Tibial artery (tissue), 4 donors: ENCODE measurements at places on chromosomes 16 and 17.

- DNase-seq = no peak
Measured at GRCh38 chr17:73719588-73720071, 75.4 kb upstream of the SDK2 start.

GRCh38 chr16:21277927-21278706 is at the start of gene CRYM:
CRYM (minus strand) TSS chr16:21278290; CDS start chr16:21278251, 39 bp downstream.
- peak; percentile 76 for DNase-seq

GRCh38 chr16:89166696-89167424 is 4.7 kb upstream of the CDH15 start:
- DNase-seq = no peak

- no peak for DNase-seq
Measured at GRCh38 chr16:66273644-66274334, 92.7 kb upstream of the CDH5 start.

DNA sequence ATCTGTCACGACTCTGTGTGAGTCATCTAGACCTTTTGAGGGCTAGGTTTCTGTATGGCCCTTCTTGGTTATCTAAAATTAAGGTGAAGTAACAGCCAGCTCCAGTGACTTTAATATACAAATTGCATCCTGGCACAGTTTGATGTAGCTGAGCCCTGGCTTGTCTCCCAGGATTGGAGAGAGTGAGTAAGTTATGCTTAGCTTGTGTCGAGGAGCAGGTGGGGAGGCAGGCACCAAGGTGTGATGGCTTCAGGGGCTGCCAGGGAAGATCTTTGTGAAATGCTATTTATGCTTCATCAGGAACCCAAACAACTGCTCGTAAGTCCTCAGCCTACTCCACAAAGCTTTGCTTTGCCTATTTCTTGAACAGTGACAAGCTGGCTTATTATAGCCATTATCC is 261.2 kb downstream of the HS3ST4 start:
- no peak for DNase-seq

DNA sequence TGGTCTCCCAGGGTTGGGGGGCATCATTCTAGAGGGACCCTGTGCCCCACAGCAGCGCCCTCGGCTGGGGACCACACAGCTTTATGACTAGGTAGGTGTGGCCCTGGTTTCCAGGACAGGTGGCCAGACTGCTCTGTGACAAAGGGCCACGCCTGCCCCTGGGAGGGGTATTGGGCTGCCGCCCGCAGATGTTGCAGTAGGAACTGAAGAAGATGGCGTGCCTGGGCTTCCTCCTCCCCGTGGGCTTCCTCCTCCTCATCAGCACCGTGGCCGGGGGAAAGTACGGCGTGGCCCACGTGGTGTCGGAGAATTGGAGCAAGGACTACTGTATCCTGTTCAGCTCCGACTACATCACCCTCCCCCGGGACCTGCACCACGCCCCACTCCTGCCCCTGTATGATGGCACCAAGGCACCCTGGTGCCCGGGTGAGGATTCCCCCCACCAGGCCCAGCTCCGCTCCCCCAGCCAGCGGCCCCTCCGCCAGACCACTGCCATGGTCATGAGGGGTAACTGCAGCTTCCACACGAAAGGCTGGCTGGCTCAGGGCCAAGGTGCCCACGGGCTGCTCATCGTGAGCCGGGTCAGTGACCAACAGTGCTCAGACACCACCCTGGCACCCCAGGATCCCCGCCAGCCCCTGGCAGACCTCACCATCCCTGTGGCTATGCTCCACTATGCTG is at the start of gene SPPL2C:
Gene SPPL2C, plus strand, starts transcription at position 187 of the 681 bp plus-strand sequence. Its CDS starts 26 bp downstream, at position 213.
- DNase-seq = no peak

GRCh38 chr16:27441998-27442397 is 40.0 kb downstream of the IL21R start:
- no peak for DNase-seq

GRCh38 chr17:73304438-73304837 is 7.4 kb downstream of the CDC42EP4 start:
- DNase-seq = no peak

GRCh38 chr16:70691223-70692129 is 5.6 kb upstream of the MTSS2 start:
- peak; percentile 98 for DNase-seq

GRCh38 chr16:58046936-58047335 is 21.4 kb downstream of the MMP15 start:
- DNase-seq = no peak

GRCh38 chr16:85710732-85711131 is 22.0 kb upstream of the GINS2 start:
- DNase-seq = no peak

GRCh38 chr17:29518359-29518758 is 48.5 kb downstream of the ABHD15 start:
- no peak for DNase-seq

GRCh38 chr16:81987706-81988105 is 23.6 kb downstream of the SDR42E1 start:
- no peak for DNase-seq

DNA sequence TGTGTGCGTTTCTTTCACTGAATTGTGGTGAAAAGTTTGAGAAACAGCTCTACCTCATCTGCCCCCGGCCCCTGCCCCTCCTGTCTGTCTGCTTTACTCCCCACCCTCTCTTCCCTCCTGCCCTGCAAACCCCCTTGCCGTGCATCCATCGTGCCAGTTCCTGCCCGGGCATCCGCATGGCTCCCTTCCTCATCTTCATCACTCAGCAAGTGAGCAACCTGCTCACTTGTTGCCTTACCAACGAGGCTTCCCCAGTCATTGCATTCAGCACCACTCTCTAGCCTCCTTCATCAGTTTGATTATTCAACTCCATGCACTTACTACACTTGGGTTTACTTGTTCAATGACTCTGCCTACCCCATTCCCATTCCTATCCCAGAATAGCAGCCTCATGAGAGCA is 34.8 kb upstream of the SDK2 start:
- no peak for DNase-seq

- DNase-seq = peak; percentile 93
Measured at GRCh38 chr17:81428948-81429774, 33.9 kb downstream of the BAHCC1 start.

- DNase-seq = no peak
Measured at GRCh38 chr16:51731160-51731559, 580.1 kb upstream of the SALL1 start.

GRCh38 chr17:51455931-51456330 is 195.6 kb downstream of the UTP18 start:
- DNase-seq = no peak

GRCh38 chr17:48679385-48680096 is 42.8 kb downstream of the PRAC1 start:
- no peak for DNase-seq

DNA sequence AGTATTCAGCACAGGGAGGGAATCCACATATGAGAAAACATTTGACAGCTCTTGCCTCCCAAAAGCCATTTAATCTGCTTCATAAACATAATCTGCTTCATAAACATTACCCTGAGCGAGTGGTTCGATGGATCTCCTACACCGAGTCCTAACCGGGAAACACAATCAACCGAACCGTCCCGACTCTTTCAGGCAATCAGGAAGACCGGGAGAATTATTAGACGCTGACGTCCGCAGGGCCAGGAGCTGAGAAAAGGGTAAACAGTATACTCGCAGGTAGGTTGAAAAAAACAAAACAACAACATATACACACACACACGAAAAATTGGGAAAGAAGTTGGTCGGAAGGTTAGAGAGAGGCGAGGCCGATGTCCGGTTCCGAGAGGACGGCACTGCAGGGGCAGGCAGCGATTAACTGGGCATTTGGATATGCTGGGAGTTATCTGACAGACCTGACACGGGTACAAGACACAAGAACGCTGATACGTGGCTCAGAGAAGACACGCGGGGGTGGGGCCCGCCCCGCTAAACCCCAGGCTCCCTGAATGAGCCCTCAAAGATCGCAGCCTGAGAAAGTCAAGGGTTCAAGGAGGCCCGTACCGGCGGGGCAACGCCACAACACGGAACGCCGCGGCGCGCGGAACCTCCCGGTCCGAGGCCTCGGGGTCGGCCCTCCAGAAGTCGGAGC is 585 bp downstream of the AP1G1 start:
- DNase-seq = peak; percentile 72

- no peak for DNase-seq
Measured at GRCh38 chr17:27548369-27548768, 82.6 kb upstream of the LGALS9 start.

GRCh38 chr17:78441271-78441971 is 63.0 kb downstream of the PGS1 start:
- DNase-seq = no peak

DNA sequence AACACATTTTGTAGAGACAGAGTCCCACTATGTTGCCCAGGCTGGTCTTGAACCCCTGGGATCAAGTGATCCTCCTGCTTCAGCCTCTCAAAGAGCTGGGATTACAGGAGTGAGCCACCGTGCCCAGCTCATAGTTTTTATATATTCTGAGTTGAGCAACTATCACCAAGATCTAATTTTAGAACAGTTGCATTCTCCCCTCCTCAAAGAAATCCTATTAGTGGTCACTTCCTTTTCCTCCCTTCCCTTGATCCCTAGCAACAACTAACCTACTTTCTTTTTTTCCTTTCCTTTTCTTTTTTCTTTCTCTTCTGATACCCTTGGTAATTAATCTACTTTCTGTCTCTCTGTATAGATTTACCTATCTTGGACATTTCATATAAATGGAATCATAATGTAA is 61.5 kb upstream of the B4GALNT2 start:
- no peak for DNase-seq

- DNase-seq = no peak
Measured at GRCh38 chr16:28321700-28322411, 29.5 kb downstream of the SBK1 start.

- DNase-seq = no peak
Measured at GRCh38 chr17:7039832-7040231, 4.0 kb downstream of the SLC16A13 start.

DNA sequence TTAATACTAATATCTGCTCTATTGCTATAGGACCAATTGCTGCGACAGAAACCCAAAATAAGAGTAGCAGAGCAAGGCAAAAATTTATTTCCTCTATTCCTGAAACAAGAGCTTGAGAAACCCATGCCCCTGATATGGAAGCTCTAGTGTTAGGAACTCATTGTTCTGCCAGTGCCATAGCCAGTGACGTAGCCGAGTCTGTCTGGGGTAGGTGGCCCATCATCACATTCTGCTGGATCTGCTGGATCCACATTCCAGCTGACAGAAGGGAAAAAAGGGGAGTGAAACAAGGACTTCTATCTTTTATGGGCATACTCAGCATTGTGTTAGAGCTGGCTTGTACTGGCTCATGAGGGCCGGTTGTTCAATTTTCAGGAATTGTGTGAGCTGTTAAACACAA is 248.9 kb upstream of the MON1B start:
- no peak for DNase-seq

DNA sequence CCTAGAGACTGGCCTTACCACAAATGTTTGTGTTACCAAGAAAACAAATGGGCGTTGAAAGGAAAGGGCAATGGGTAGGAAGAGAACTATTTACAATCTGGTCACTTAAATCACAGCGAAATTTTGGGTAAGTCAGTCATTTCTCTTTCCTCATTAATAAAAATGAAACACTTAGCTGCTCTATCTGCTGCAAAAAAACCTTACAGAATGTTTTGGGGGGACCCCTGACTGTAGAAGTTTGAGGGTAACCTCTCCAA is 742 bp upstream of the NUTF2 start:
- no peak for DNase-seq

DNA sequence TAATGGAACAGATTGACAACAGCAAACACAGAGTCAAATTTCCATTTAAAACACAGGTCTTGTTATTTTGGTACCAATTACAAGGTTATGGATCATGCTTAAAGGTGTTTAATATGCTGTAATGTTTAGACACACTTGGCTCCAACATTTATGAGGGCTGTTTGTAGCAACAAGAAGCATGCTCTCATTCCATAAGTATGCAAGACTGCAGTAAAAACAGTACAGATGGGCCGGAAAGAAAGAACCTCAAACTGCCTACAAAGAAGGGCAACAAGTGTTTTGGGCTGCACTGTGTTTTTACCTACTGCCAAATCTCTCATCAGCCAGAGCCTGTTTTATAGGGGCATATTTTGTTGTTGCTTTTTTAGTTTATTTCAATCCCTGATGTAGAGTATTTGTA is 100.5 kb upstream of the HS3ST3A1 start:
- DNase-seq = no peak
